ENCODE measurements at places on chromosomes 6 and 20.

DNA sequence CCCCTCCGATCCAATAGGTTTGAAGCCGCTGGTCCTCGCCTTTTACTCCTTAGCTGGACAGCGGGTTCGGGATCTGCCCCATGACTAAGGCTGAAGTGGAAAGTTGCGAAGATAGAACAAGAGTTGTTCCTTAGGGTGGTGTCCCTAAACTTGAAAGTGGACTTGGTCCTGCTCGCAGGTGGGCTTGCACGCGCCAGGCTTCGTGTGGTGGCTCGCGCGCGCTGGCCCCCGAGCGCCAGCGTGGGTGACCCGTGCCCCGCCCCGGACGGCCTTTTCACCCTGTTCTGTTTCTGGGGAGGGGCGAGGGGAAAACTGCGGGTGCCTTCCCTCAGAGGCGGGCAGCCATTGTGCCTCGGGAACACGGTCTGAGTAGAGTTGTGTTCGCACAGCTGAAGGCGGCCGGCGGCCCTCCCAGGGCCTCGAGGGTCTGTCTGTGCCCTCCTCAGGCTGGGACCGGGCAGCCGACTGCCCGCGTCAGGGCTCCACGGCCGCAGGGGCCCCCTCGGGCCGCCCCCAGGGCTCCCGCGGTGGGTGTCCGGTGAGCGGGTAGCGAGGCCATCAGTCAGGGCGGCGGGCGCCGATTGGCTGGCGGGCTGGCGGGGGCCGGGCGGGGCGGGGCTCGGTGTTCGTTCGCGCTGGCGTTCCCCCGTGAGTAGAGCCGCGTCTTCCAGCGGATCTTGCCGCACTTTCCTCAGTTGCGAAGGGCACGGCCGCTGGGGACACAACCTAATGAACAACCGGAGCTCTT is 33.0 kb downstream of the RREB1 start:
- DNase-seq: peak; percentile 88

DNA sequence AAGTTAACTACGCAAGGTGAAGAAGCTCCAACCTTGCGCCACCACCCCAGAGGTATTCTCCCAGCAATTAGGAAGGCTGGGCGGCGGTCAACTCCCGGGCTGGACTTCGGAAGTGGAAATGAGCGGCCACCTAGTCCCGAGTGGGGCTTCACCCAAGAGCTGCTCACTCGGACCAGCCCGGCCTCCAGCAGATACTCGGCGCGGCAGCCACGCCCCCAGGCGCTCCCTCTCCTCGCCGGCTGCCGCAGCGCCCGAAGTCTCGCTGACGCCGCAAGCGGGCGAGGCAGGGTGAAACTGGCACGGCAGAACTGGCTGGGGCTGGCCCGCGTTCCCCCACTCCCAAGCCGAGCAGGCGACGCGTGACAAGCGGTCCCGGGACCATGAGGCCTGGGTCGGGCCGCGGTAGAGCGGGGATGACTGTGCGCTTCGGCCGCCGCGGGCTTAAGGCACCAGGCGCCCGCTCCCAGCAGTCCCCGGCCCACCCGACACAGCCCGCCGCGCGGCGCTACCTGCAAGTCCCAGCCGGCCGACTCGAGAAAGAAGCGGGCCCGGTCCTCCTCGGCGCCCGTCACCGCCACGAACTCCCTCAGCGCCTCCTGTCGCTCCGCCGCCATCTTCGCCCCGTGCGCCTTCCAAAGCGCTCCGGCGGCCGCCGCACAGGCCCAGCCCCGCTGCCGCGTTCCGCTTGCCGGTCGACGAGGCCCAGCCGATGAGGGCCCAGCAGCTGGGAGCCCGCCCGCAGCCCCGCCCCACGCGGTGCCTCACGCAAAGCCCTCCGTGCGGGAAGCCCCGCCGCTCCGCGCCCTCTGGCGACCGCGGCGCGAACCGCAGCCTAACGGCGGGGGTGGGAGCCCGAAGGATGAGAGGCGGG is at the start of gene NSFL1C:
TSS of gene NSFL1C (minus strand) at position 639 of the 871 bp plus-strand sequence. CDS start at position 614, 25 bp downstream.
- peak; percentile 97 for DNase-seq

- no peak for DNase-seq
Measured at GRCh38 chr20:49352751-49353150, 74.9 kb upstream of the ZNFX1 start.

DNA sequence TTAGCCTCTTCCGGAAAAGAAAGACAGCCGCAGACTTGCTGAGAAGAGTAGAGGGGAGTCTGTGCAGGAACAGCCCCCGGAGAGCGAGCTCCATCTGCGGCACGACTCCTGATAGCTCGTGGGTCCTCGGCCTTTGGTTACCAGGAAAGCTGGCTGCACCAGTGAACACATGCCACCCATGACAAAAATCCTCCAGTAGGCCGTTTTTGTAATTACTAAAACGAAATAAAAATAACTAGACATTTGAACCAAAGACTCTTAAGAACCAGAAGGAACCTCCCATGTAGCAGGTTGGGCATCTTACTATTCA is 42.2 kb downstream of the RAMACL start:
- DNase-seq: no peak

- DNase-seq: no peak
Measured at GRCh38 chr20:21523895-21524294, 10.0 kb upstream of the NKX2-2 start.

- no peak for DNase-seq
Measured at GRCh38 chr20:55693641-55694040, 311.7 kb downstream of the CBLN4 start.

DNA sequence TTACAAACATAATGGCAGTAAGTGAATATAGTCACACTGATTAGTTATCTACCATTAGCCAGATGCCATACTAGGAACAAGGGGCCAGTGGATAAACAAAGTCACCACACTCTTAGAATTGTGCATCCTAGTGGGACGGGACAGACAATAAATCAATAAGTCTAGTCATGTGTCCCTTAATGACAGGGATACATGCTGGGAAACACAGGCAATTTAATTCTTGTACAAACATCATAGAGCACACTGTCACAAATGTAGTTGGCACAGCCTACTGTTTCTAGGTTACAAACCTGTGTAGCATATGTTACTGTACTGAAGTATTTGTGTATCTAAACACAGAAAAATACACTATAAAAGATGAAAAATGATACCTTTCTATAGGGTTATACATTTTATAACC is 123.0 kb upstream of the FAM184A start:
- no peak for DNase-seq

GRCh38 chr6:73262671-73263569 is at the start of gene KHDC1:
Gene KHDC1 (minus strand): TSS chr6:73263196. CDS start chr6:73242517, 20,679 bp downstream.
- DNase-seq: peak; percentile 63

DNA sequence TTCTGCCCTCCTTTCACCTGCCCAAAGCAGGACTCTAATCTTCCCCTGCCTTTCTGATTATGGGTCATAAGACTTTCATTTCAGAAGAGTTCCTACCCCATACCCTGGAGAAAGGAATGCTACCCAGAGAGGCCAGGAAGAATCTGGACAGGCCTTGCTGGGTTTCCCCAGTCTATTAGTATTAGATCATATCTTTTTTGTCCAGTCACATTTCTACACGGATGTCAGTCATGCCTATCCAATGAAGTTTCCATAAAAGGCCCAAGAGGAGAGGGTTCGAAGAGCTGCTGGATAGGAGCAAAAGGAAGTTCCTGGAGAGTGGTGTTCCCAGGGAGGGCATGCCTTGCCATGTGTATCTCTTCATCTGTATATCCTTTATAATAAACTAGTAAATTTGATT is 3.2 kb downstream of the POLH start:
- no peak for DNase-seq
